ENCODE measurements at places on chromosomes 1 and 21.
A peak's percentile ranks its signal among the peaks of the same experiment; 100 is the strongest.

GRCh38 chr1:116577759-116578314, 7.0 kb upstream of the CD58 start:
- DNase-seq = no peak

DNA sequence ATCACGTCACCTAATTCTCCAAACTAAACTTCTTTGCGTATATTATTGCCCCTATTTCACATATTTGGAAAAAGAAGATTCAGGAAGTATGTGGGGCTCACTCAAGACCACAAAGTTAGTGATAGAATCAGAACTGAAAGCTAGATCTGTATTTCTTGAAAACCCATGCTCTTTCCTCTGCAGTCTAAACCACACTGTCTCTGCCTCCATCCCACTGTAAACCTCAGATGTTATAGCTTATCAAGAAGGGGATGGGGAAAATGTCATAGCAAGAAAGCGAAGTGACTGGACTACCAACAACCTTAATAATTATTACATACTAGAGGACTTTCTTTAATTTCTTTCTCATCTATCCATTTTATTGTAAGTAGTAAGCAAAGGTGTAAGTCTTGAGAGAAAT, 257.7 kb upstream of the SGIP1 start:
- no peak for DNase-seq

DNA sequence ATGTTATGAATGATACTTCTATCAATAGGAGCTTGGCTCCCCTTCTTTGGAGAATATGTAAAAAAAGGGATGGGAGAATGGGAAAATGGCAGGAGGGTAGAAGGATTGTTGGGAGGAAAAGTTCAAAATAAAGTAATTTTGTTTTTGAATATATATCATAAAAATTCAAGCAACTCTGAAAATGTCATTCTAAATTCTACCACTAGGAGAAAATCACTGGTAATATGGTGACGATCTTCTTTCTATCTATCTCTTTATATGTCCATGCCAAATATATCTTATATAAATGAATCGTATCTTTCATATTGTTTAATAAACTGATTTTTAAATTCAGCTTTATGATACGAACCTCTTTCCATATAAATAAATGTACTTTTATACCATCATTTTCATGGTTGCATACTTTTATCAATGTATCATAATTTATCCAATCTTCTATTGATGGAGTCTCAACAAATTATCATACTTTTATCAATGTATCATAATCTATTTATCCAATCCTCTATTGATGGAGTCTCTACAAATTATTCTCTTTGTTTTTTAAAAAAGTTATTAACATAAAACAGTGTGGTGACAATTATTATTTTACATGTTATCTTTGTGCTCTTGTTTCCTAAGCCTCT, 73.7 kb upstream of the MARK1 start:
- no peak for DNase-seq

GRCh38 chr1:220809704-220810103, 23.0 kb downstream of the MTARC1 start:
- DNase-seq = no peak

- DNase-seq = peak; percentile 37
Observed at GRCh38 chr1:228867108-228867950, 132.1 kb downstream of the RHOU start.

- no peak for DNase-seq
Observed at GRCh38 chr1:199701726-199702125, 325.8 kb upstream of the NR5A2 start.

DNA sequence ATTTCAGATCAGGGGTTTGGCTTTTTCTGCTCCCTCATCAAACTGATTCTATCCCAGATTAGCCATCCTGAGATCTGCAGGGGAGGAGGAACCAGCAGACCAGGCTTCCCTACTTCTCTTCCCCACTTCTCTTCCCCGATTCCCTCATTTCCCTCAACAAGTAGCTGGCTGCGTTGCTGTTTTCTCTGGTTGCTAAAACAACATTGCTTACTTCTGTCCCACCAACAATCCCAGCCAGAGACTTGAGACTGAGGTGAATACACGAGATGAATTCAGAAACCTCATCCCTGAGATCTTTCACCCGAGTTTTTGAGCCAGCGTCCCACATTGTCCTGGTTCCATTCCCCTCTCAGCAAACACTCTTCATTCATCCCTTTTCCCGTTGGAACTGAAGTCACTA, 22.4 kb downstream of the DYRK3 start:
- DNase-seq = no peak

Measured in COR-L47 (cell line).